Kasumi-1 (cell line): ENCODE measurements at places on chromosomes 12 and 14.
A peak's percentile ranks its signal among the peaks of the same experiment; 100 is the strongest.

DNA sequence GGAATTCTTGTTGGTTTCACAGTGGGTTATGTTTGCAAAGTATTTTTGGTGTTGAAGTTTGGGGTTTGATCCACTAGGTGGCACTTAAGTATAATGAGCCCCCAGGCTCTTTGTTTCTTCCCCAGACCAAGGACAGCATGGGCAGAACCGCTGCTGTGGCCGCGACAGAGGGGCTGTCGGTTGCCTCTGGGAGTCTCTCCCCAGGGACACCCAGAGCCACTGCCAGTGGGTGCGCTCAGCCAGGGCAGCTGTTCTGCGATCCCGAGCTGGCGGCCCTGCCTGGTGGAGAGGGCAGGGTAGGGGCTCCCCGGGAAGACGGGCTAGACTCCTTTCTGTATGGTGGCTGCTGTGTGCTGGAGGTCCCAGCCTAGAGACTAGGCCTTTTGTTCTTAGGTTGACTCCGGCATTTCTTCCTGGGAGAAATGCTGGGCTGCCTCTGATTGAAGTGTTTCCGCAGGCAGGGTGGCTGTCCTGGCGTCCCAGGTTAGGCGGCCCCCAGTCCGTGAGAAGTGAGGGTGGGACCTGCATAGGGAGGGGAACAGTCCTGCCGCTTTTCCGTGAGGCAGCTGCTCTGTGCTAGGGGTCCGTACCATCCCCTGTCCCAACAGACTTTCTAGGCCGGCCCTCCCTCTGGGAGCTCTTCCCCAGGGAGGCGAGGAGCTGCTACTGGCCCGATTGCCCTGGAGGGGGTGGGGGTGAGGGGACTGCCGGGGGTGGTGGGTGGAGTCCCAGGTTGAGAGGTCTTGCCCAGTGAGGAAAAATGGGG, 253.1 kb upstream of the PELI2 start:
- peak; percentile 65 for DNase-seq

- no peak for DNase-seq
Observed at GRCh38 chr12:43011383-43011926, 421.9 kb upstream of the PRICKLE1 start.

GRCh38 chr12:106302401-106303201, at the start of gene TCP11L2:
TSS of gene TCP11L2 (plus strand) at chr12:106302733. CDS start at chr12:106311076, 8,343 bp downstream.
- peak; percentile 65 for DNase-seq

GRCh38 chr14:89960914-89961313, 5.2 kb downstream of the TDP1 start:
- DNase-seq = no peak
